ENCODE measurements at places on chromosomes 4 and X.

DNA sequence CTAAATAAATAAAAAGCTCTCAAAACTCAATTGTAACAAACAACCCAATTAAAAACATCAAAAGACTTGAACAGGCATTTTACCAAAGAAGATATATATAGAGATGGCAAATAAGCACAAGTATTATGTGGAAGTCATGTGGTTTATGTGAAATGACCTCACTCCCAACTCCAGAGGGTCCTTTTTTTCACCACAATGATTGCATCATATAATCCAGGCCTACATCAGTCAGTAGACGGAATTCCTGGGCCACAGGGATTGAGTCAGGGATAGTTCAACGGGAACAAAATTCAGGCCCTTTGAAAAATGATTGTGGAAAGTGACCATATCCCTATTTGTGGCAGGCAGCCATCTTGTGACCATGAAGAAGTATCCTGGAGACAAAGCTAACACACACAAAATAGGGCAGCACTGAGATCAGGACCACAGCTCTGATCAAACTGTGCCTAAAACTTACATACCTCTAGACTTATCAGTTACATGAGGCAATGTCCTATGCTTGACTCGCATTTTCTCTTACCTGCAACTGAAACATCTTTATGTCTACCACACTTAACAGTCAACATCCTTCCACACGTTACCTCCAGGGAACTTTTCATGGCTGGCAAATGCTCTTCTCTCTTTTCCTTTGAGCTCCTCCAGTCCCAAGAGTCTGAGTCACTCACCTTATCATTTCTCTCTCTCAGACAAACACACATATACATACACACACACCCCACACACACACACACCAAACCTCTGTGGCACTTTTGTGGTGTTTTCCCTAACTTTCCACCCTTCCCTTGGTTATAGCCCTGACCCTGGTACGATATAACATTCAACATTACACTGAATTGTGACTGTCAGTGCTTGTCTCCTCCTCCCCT, 113.5 kb downstream of the PHF8 start:
- DNase-seq = no peak

- peak; percentile 56 for DNase-seq
Measured at GRCh38 chrX:16484338-16484737, 165.6 kb upstream of the S100G start.

- no peak for DNase-seq
Measured at GRCh38 chr4:101174679-101175345, 172.5 kb downstream of the PPP3CA start.

- no peak for DNase-seq
Measured at GRCh38 chr4:73612032-73612431, 8.2 kb downstream of the RASSF6 start.

DNA sequence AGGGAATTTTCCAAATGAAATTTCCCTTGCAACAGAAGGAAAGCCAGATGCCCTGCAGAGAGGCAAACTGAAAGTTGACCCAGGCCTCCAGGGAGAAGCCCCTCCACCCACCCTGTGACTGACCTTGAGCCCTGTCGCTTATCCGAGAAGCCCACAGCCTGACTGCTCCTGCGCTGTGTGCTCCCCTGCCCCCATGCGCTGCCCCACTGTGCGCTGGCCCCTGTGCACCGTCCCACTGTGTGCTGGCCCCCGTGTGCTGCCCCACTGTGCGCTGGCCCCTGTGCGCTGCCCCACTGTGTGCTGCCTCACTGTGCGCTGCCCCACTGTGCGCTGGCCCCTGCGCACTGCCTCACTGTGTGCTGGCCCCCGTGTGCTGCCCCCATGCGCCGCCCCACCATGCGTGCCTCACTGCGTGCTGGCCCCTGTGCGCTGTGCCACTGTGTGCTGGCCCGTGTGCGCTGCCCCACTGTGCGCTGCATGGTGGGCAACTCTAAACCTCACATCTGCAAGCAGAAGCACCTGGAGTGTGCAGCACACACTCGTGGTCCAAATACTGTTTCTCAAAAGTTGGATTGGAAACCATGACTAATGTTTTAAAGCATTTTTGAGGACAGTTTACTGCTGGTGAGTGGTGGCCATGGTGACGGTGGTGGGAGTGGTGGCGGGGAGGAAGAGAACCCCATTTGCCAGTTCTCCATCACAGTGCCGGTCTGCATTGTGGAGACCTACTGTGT, 8.3 kb upstream of the GRPEL1 start:
- no peak for DNase-seq

GRCh38 chr4:15420642-15421041, 7.2 kb upstream of the C1QTNF7 start:
- DNase-seq = peak; percentile 16

DNA sequence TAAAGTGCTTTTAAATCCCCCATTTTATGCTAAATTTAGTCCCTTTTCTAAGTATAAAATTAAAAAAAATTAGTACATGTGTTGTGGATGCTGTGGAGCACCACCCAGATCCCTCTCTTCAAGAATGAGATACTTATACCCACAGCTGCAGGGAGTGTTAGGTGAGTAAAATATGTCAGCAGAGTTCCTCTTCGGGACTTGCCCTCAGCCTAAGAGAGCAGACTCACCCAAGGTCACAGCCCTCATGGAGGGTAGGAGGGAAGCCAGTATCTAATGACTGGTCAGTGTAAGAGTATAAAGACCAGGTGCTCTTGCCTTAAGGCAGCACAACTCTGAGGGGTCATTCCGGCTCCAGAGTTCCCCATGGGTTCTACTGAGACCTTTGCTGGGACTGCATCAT, 88.5 kb downstream of the REELD1 start:
- no peak for DNase-seq

GRCh38 chr4:76987153-76987591, 37.6 kb downstream of the SEPTIN11 start:
- no peak for DNase-seq

GRCh38 chr4:85826060-85826678, 351.2 kb downstream of the ARHGAP24 start:
- no peak for DNase-seq

GRCh38 chr4:28225050-28225449, 1364.4 kb downstream of the STIM2 start:
- DNase-seq = peak; percentile 13

DNA sequence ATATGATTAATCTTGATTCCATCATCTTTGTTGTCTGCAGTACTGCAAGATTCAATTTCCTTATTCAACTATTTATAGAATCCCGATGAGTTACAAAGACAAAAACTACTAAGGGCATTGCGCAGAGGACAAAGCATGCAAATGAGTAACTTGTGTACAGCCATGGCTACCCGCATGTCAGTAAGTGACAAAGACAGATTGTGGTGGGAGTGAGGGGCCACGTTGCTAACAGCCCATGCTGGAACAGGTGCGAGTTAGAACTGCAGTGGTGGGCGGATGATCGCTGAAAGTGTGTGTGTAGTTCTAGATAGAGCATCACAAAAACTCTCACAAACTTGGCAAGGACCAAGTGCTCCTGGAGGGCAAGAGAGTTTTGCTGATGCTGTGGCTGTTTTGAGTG, 49.5 kb downstream of the ACOX3 start:
- no peak for DNase-seq
